ENCODE measurements at places on chromosomes 6 and 20.

GRCh38 chr6:145309842-145310535, 425.3 kb downstream of the EPM2A start:
- no peak for DNase-seq

DNA sequence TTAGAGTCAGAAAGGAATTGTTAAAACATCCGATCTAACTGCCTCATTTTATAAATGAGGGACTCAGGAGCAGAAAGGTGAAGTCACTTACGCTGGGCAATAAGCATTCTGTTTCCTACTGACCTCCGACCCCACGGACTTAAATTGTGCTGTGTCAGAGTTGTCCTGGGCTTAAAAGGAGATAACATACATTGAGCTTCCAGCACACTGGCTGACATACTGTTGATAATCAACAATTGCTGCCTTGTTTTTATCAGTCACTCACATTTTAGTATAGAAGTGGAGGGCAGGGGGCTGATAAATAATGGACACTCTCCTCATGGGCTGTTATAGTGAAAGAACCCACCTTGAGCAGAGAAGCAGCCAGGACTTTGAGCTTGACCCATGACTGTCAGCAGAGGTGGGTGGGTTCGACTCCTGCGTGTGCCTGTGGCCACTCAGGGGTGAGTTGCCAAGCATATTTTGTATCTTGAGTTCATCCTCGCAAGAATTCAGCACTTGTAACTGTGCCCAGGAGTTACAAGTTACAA, 166.5 kb upstream of the JARID2 start:
- DNase-seq, result no peak

GRCh38 chr6:25035512-25036435, 100.0 kb upstream of the RIPOR2 start:
- DNase-seq, result peak; percentile 50

GRCh38 chr6:83055366-83055964, 10.2 kb downstream of the UBE3D start:
- peak; percentile 58 for DNase-seq

GRCh38 chr20:19374216-19374615, 161.8 kb downstream of the SLC24A3 start:
- DNase-seq, result no peak

GRCh38 chr20:51623255-51623654, 80.7 kb upstream of the NFATC2 start:
- DNase-seq, result no peak

- no peak for DNase-seq
These were observed 8.8 kb upstream of the MYT1 start for GRCh38 chr20:64155258-64156135.

DNA sequence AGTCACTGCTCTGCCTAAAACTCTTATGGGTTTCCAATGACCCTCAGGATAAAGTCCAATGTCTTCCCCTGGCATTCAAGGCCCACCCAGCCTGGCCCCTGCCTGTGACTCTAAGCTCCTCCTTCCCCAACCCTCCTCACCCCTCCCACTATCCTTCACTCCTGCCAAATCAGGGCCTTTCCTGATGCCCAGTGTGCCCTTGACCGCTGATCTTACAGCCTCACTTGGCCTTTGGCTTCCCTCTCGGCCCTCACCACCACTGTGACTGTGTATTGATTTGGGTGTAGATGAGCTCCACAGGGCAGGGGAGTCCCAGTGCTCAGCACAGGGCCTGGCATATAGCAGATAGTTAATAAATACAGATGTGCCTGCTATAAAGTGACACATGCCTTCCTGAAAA, 115.7 kb downstream of the TOX2 start:
- no peak for DNase-seq

GRCh38 chr20:47290008-47290407, 66.5 kb downstream of the ZMYND8 start:
- no peak for DNase-seq

DNA sequence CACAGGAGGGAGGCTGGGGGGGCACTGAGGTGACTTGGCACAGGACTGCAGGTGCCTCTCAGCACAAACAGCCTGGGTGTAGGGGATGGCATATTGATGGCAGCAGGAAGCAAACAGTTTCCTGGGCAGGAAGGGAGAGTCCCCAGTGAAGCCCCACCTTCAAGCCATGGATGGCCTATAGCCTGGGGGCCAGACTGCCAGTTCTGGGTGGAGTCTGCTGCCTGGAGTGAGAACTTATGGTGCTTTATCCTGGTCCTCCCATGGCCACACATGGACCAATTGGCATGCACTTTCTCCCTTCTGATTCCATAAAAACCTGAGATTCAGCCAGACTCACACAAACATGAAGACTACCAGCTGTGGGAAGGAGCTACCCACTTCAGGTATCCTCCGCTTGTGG, 115.2 kb upstream of the NRN1 start:
- DNase-seq, result no peak

DNA sequence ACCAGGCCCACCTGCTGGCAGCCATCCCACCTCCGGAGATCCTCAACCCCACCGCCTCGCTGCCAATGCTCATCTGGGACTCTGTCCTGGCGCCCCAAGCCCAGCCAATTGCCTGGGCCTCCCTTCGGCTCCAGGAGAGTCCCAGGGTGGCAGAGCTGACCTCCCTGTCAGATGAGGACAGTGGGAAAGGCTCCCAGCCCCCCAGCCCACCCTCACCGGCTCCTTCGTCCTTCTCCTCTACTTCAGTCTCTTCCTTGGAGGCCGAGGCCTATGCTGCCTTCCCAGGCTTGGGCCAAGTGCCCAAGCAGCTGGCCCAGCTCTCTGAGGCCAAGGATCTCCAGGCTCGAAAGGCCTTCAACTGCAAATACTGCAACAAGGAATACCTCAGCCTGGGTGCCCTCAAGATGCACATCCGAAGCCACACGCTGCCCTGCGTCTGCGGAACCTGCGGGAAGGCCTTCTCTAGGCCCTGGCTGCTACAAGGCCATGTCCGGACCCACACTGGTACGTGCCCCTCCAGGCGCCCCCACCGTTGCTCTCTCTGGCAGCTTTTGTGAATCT, 1.1 kb downstream of the SNAI1 start:
- no peak for DNase-seq

GRCh38 chr6:16712931-16713484, 48.3 kb downstream of the ATXN1 start:
- peak; percentile 59 for DNase-seq

DNA sequence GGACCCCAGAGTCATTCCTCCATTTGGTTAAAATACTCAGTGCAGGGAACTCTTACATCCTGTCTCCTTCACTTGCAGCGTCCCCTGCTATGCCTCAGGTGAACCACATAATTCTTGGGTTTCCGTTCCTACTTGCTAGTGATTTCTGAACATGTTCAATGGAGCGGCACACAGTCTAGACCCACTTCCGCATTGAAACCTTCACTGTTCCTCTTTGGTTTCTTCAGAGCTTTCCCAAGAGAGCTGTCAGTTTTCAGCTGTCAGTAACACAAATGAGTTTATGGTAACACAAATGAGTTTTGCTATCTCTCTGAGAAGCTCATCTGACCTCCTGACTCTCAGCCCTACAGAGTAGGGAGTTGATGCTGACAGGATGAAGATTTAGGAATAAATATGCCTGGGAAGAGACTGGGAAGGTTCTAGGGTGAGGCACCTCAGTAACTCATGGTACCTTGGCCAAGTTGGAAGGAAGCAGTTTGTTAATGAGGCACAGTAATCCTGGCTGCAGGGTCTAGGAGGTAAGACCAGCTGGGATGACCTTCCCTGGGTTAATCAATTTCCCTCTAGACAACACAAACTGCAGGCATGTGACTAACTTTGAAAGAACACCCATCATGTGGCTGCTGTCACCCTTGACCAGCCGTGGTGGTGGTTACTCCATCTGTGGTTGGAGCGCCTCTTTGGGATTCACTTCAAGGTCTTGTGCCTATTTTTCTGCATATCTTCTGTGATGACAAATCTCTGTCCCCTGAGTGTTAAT, 5.4 kb downstream of the SYS1 start:
- DNase-seq, result peak; percentile 57

DNA sequence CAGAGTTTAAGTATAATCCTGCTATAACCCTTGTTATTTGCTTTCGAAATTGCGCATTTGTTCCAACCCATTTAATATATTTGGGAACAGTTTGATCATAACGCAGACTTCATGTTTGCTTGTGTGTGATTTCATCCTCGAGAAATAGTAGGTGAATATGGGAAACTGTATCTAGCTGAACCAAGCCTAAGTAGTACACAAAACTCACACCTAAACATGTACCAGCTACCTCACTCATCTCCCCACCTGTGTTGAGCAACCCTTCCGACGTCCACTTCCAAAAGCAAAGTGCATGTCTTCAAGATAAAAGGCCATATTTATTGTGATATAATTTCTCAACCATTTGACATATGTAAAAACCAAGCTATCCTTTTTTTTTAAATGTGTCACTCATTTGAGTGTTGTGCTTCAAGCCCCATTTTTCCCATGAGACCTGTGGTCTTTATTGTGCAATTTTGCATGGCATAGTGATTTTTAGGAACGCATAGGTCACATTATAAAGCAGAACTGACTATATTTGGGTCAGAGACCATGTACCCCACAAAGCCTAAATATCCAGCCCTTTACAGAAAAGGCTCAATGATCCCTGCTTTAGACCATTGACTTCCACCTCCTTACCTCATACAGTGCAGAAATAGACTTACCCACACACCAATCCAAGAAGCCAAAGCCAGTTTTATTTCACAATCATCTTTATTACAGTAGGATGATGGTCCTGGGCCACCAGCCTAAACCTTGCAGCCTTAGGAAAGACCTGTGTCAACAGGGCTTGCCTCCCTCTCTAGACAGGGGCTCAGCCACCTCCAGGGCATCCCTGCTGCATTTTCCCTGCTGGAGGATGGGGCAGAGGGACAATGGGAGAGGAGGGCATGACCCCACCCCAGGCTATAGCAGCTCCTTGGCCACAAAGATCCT, 7.1 kb downstream of the CCND3 start:
- DNase-seq, result no peak

DNA sequence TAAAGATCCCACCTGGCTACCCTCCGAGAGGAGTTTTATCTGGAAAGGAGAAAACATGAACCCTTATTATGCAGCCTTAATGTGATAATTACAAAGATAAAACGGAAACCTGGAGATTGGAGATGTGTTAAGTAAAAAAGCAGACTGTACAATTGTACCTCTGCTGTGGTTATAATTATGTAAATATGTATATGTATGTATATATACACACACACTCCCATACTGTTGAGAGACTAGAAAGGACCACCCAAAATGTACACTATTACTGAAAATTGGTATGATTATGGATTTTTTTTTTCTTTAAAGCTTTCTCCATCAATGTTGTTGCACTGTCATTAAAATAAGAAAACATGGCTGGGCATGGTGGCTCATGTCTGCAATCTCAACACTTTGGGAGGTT, 72.1 kb upstream of the BCLAF1 start:
- no peak for DNase-seq

- DNase-seq, result no peak
These were observed 8.5 kb upstream of the SLC12A5 start for GRCh38 chr20:46020555-46020954.

GRCh38 chr6:30939473-30939872, 1.3 kb upstream of the MUCL3 start:
- no peak for DNase-seq

DNA sequence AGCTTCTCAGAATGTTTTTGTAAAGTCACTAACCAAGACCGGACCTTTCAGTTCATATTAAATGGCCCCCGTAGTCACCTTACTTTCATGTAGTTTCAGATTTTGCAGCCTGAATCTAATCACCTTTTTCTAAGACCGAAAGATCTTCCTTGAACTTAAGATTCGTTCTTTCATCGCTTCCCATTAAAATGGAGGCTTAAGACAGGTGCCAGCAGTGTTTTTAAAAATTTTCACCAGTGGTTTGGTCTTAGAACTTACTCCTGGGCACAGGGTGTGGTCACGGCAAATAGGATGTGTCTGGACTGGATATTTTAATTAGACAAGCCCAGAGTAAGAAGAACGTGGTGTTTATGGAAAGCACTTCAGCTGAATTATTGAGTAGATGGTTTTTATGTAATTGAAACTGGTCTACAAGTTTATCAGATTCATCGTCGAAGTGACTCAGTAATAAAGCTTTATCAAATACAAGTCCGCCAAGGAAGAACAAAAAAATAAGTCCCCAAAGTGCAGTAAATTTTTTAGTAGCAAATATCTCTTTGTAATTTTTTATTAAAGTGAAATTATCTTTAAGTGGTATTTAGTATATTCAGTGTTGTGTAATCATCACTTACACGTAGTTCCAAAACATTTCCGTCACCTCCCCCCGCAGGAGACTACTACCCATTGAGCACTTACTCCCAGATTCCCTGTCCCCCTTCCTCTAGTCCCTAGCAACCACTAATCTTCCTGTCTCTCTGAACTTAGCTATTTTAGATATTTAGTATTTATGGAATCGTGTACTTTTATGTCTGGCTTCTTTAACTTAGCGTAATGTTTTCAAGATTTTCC, 868 bp downstream of the SRSF3 start:
- DNase-seq, result peak; percentile 52

DNA sequence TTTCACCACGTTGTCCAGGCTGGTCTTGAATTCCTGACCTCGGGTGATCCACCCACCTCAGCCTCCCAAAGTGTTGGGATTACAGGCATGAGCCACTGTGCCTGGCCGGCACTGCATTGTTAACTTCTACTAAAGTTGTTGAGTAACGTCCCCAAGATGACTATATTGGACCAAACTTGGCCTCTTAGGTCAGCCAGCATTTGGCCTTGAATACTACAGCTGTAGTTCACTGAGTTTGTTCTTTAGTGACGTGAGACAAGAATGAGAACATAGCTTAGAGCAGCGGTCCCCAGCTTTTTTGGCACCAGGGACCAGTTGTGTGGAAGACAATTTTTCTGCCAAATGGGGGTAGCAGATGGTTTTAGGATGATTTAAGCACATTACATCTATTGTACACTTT, 237.1 kb downstream of the TBC1D7 start:
- no peak for DNase-seq

- DNase-seq, result no peak
These were observed 31.8 kb upstream of the DLGAP4 start for GRCh38 chr20:36274181-36274841.

DNA sequence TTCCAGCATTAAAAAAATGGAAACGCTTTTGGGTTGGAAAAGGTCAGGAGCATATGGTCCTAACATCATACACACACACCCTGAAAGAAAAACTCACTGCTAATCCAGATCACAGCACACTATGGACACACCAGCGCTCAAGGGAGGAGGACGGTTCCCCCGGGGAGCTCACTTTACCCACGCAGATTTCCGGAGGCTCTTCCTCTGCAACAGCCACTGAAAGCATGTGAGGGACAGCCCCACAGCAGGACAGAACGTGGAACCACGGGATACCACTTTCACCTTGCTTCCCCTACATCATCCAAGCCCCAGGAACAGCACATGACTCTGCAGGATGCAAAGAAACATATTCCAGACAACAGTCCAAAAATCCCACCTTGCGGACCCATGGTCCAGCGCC, 13.2 kb downstream of the SNHG17 start:
- DNase-seq, result no peak

GRCh38 chr6:1497761-1498105, 108.4 kb downstream of the FOXF2 start:
- DNase-seq, result no peak

Measured in CD4-positive, alpha-beta T cell treated with Interleukin-1 beta for 1 hour (primary cell).